ENCODE measurements at places on chromosomes 13 and 19.

DNA sequence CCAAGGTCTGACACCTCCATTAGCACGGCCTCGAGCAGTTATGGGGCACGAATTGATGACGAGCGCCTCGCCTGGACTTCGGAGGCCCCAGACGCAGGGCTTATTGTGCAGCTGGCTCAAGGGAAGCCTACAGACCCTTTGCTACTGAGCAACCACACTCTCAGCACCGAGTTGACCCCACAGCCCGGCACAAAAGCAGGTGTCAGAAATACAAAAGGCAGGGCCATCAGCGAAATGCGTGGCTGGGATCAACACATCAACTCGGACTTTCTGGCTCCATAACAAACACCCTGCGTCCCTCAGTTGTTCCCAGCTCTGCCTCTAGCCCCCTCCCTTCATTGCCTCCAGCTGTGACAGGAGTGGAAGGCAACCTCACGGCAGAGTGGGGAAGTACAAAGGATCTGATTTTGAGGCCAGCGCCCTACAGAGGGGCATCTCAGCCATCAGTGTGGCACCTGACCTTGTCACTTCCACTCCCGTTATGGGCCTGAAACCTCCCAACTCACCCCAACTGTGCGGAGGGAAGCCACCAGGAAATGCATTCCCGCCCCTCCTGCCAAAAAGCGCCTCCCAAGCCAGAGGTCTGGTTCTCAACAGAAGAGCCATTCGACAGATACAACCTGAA is 18.0 kb downstream of the PEPD start:
- no peak for DNase-seq

- DNase-seq, result no peak
Measured at GRCh38 chr19:33641956-33642498, 20.3 kb downstream of the CHST8 start.

- no peak for DNase-seq
Measured at GRCh38 chr19:4568886-4569285, 9.4 kb upstream of the SEMA6B start.

DNA sequence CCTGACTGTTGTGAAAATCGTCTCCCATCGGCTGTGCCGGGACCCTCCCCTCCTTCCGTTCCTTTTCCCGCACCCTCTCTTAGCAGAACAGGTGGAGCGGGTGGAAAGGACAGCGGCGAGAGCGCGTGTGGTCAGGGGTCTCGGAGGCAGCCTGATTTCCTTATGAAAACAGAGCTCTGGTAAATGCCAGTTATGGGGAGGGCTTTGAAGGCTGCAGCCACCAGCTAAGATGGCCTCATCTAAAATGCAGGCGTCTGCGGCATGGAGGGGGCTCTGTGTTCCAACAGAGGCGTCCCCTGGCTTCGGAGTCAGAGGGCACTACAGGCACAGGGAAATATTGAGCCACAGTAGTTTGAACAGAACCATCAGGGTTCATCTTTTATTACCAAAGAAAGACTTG is 93.8 kb upstream of the SOX1 start:
- no peak for DNase-seq

- no peak for DNase-seq
Measured at GRCh38 chr13:37273836-37274235, 168.4 kb upstream of the CSNK1A1L start.

- DNase-seq, result no peak
Measured at GRCh38 chr19:11296264-11296663, 304 bp downstream of the TSPAN16 start.

DNA sequence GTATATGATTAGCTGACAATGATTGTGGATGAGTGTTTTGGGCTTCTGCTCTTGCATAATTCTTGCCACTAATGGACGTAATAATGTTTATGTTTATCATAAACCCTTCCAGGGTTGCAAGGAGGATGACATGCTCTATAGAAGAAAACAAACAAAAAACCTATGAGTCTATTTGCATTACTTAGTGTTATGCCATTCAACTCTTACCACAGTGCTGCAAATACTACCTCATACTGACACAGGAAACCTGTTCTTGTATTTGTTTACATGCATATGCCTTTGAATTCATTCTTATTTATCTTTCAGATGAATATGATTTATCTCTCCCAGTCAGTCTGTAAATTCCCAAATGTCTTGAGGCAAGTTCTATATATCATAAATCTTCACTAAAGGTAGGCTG is 39.6 kb upstream of the FREM2 start:
- DNase-seq, result no peak
